ENCODE measurements at places on chromosomes 2 and 18.

GRCh38 chr2:164023896-164024295 lies 288.1 kb upstream of the FIGN start:
- DNase-seq: no peak

DNA sequence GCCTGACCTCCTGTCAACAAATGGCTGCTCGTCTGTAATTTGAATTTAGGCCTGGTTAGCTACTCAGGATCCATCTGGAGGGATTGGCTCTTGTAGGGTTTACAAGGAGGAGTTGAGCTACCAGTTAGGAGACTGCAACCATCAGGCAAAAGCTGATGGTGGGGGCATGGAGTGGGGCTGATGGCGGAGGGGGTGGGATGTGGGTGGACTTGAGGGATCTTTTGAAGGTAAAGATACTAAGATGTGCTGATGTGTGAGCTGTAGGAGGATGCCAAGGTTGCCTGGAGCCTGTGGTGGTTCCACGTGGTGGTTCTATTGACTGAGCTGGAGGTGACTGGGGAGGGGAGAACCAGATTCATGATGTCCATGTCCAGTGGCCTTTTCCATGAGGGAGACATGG lies 240.7 kb downstream of the LPIN1 start:
- no peak for DNase-seq

GRCh38 chr18:384897-385296 lies 115.6 kb downstream of the COLEC12 start:
- no peak for DNase-seq

DNA sequence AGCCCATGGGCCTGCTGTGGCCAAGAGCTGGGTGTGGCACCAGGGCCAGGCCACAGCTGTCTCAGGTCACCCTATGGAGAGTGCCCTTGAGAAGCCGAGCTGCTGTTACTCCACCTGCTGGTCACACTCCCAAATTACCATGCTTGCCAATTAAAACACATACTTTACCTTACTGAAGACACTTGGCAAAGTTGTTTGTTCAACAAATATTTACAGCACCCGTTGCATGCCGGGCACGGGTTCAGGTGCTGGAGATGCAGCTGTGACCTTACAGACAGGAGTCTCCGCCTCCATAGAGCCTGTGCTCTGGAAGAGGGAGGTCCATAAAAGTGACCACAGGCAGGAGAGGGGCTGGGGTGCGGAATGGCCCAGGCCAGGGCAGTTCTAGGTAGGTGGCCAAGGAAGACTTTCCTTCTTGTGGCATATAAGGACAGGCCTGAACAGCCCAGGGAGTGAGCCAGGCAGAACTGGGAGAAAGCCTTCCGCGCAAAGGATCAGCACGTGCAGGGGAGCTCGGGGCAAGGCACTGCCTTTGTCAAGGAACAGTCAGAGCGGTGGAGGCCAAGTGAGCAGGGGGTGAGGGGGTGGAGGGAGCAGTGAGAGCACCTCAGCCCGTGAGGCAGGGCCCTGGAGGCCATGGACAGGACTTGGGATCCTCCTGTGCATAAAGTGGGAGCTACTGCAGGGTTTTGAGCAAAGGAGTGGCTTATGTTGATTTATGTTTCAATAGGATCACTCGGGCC lies 23.6 kb upstream of the RBM44 start:
- DNase-seq: peak; percentile 21

DNA sequence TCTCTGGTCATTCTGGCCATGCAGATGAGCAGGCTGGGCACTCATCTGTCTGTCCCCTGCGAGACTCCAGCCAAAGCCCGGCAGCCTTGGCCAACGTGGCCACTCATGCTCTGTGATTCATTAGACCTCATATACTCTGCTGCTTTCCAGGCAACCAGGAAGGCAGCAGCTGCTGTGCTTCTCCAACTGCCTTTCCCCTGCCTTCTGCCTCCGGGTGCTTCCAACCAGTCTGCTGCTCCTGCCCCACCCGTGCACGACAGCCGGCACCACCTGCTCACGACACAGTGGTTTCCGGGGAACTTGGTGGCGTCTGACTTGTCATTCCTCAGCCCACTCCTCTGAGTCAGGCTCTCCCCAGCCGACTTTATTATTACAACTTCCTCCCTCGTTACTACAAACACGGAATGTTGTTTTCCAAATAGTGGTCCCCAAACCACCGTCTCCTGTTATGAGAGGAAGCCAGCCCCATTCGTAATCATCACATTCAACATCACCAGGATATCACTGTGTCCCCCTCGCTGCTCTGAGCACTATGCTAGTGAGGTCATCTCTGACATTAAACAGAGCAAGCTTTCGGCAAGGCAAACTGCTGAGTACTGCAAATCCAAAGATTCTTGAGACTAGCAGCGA lies 392.4 kb downstream of the ALK start:
- DNase-seq: no peak

GRCh38 chr18:47985866-47986265 lies 55.4 kb upstream of the SMAD2 start:
- DNase-seq: no peak

DNA sequence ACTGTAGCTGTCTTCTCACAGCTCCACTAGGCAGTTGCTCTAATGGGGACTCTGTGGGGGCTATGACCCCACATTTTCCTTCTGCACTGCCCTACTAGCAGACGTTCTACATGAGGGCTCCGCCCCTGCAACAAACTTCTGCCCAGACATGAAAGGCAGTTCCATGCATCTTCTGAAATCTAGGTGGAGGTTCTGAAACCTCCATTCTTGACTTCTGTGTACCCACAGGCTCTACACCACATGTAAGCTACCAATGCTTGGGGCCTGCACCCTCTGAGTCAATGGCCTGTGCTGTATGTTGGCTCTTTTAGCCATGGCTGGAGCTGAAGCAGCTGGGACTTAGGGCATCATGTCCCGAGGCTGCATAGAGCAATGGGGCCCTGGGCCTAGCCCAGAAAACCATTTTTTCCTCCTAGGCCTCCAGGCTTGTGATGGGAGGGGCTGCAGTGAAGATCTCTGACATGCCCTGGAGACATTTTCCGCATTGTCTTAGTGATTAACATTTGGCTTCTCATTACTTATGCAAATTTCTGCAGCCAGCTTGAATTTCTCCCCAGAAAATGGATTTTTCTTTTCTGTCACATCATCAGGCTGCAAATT lies 123.0 kb downstream of the MYCN start:
- DNase-seq: no peak

DNA sequence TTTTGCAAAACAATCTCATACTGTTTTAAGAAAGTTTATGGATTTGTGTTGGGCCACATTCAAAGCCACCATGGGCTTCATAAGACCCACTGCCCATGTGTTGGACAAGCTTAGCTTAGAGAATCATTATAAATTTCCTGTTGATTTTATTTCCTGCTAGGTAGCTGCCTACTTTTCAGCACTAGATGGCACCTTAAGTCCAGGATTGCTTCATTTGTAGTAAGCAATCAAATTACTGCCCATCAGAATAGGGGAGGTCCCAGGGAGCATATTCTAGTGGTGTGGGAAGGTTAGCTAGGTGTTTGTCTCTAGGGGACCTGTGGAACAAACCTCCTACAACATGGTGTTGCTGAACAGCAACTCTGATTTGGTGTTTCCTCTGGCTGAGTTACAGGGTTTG lies 11.0 kb upstream of the DCDC2C start:
- no peak for DNase-seq

DNA sequence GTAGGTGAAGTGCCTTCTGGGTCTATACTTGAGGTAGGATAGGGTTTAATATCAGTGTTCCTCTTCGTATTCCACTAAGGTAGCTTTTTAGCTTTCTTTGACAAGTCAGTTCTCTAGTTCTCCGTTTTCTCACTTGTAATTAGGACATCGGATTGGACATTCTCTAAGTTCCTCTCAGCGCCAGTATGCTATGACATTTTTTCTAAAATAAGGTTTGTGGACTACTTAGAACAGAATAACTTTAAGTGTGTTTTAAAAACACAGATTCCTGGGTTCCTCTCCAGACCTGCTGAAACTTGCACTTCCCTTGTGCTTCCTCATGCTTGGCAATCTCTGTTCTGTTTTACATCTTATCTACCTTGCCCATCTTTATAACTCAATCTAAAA lies 69.3 kb upstream of the YWHAQ start:
- DNase-seq: no peak

DNA sequence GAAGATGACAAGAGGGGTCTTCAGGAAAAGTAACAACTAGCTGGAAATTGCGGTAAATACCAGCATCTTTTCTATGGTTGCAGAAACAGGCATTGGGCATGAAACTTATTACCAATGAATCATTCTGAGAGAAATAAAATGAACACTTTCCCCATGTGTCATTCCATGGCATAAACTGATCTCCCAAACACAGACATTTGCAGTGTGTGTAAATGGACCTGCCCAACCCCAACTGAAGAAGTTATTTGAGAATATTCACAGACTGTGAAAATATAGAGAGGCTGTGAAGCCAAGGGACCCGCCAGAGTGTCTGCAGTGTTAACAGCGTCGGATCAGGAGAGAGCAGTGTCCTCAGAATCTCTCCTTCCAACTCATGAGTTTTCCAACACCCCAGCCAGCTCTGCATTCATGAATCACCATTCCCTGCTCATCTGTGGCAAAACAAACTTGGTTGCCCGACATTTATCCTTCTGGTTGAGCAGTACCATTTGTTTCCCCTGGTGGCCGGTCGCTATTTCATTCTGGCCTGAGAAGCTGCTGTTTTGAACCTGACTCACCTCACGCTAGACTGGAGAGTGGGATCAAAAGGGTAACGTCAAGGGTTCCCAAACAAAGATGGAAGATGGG lies 238.4 kb downstream of the PID1 start:
- DNase-seq: no peak

DNA sequence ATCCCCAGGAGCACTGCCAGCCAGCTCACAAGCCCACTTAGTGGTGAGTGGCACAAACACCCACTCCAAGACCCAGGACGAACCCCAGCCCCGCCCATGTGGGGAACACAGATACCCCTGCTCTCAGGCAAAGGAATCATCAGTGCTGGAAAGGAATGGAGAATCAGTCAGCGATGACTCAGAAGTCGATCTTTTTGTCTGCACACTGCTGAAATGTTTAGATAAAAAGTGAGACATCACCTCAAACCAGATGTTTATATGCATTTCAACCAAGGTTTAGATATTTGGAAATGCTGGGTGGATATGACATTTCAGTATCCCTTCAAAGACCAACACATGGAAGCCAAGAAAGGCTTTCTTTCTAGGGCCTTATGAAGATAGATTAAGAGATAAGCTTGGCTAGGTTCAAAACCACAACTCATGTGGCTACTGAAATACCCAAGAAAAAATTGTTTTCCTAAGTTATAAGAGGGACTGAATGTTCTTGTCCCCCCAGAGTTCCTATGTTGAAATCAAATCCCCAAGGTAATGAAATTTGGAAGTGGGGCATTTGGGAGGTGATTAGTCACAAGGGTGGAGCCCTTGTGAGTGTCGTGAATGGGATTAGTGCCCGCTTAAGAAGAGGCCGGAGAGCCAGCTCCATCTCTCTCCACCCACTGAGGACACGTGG lies 43.7 kb downstream of the POU3F3 start:
- no peak for DNase-seq

GRCh38 chr2:205769495-205769850 lies 87.2 kb downstream of the NRP2 start:
- no peak for DNase-seq

- DNase-seq: no peak
Measured at GRCh38 chr2:47072728-47073191, 82.3 kb downstream of the STPG4 start.

DNA sequence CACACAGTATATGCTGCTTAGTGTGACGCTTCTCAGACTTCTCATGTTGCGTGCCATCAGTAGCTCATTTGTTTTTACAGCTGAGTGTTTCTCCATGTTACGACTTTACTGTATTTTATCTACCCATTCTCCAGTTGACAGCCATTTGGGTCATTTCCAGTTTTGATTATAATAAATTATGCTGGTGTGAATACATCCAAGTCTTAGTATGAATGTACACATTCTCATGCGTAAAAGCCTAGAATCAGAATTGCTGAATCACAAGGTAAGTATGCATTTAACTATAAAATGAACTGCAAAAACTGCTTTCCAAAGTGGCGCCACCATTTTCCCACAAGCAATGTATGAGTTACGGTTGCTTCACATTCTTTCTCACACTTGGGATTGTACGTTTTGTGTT lies 184.2 kb upstream of the SLC35G4 start:
- no peak for DNase-seq

DNA sequence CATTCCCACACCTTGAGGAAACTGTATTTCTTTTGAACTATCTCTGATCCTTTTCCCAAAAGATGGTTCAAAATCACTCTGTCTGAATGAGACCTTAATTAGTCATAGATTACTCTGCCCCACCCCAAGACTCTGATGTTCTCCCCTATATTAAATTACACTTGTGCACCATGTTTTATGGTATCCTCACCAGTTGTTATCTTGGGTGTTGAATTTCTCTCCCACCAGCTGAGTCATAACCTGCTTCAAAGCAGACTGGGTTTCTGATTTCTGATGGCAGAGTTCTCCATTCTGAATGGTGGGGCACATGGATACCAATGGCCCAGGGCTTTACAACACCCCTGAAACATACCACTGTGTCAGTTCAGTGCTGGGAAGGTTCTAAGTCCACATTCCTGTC lies 15.0 kb downstream of the CDH20 start:
- DNase-seq: no peak

DNA sequence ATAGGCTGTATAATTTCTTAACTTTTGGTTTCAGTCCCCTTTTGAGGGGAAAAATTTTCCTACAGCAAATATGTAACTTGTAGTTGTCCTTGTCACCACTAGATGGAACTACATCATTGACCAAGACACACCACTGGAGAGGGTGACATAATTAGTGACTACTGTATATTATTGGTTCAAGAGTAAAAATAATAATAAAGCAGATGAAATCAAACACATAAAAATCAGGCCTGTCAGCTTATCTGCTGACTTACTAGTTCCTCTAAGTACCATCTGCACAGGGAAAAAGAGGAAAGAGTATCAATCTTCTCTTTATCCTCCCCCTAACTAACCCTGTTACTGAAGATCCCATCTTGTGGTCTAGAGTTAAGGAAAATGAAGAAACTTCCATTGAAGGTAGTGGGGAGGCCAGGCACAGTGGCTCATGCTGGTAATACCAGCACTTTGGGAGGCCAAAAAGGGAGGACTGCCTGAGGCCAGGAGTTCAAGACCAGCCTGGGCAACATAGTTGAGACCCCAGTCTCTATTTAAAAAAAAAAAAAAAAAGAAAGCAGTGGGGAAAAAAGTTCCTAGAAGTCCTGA lies 29.6 kb upstream of the ENOSF1 start:
- DNase-seq: no peak

DNA sequence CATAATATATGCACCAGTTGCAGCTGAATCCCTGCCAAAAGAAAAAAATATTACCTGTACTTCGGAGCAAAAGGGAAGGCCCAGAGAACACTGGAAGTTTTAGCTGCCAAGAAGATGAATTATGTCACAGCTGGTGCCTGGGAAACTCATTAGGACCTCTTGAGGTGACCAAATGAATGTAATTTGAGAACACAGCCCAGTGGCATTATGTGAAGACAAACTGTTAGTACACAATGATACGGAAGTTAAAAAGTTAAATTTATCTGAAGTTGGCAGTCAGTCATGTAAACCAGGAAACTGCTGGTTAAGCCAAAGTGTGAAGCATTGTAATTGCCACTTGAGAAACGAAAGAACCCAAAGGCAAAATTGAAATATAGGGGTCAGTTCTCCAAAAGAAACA lies 80.7 kb downstream of the EML4 start:
- DNase-seq: no peak

All from activated T-cell treated with anti-CD3 and anti-CD28 coated beads for 4 hours (primary cell).